ENCODE measurements at places on chromosomes 1 and 21.

- DNase-seq = no peak
These were observed 87.1 kb upstream of the LYST start for GRCh38 chr1:235953801-235954200.

DNA sequence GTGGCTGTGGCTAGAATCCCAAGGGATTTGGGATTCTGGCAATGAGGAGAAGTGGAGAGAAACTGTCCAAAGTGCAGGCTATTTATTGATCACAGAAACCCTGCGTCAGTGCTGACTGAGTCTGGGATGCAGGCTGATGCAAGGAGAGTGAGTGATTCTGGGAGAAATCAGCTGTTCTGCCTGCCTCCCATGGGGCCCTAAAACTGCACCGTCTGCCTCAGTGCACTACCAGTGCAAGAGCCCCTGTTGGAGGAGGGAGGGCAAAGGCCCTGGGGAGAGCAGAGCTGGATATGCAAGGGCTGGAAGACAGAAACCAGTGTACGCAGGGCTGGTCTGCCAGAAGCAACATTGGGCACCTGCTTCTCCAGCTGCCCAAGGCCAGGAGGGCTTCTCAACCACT is 42.6 kb downstream of the C1orf198 start:
- DNase-seq = no peak

- no peak for DNase-seq
These were observed 20.3 kb upstream of the FNBP1L start for GRCh38 chr1:93427656-93428055.

GRCh38 chr1:68317543-68317942 is 85.2 kb upstream of the WLS start:
- no peak for DNase-seq

- no peak for DNase-seq
These were observed 3.5 kb downstream of the SYTL1 start for GRCh38 chr1:27345272-27345671.

GRCh38 chr1:198837278-198838021 is 198.6 kb downstream of the PTPRC start:
- DNase-seq = no peak

DNA sequence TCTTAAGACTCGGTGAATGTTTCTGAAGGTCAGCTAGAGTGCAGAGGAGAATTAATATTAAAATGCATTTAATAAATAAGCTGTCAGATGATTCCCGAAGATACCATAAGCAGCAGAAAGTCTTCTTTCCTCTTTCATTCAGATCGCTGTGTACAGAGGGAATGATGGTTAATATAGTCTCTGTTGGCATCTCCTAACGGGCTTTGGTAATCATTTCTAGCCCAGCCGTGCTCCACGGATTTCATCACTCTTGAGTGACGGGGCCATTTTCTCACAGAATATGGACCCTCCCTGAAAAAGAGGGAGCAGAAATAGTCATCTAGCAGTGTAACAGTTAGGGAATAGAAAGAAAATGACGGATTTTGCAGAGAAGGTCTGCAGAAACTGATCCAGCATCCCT is 103.1 kb downstream of the ST6GALNAC3 start:
- DNase-seq = no peak

Measured in stimulated activated CD4-positive, alpha-beta T cell treated with anti-CD3 and anti-CD28 coated beads, Interleukin-1b, Interleukin-23, amount 100 ng/mL, for 4 hours (primary cell).